ENCODE measurements at places on chromosomes 6 and 20. TPM values are rescaled to one million over a fixed set of nuclear protein-coding genes. Genes with fewer than 3 reads are reported as not detected.
A peak's percentile ranks its signal among the peaks of the same experiment; 100 is the strongest.

GRCh38 chr20:24017458-24017755 is 28.8 kb upstream of the GGTLC1 start:
- peak; percentile 62 for DNase-seq

Gene RNF114
- total RNA-seq, result 156 TPM

GRCh38 chr6:23851522-23851921 is 274.5 kb upstream of the NRSN1 start:
- no peak for DNase-seq

Gene LY6G6D
- total RNA-seq, result not detected
